Skin of body (tissue), 3 donors: ENCODE measurements at places on chromosomes 12 and 14. TPM values are rescaled to one million over a fixed set of nuclear protein-coding genes. Genes with fewer than 3 reads are reported as not detected.

NPFF gene
- total RNA-seq, result 0.59 TPM

EIF5 gene
- 110 TPM for total RNA-seq

WSCD2 gene
- total RNA-seq, result 2.0 TPM

GPR162 gene
- 4.9 TPM for total RNA-seq

LTBP2 gene
- total RNA-seq, result 18.8 TPM

BDKRB2 gene
- total RNA-seq, result 2.7 TPM
